NCI-H774 (cell line): ENCODE measurements at places on chromosomes 1 and 21.

DNA sequence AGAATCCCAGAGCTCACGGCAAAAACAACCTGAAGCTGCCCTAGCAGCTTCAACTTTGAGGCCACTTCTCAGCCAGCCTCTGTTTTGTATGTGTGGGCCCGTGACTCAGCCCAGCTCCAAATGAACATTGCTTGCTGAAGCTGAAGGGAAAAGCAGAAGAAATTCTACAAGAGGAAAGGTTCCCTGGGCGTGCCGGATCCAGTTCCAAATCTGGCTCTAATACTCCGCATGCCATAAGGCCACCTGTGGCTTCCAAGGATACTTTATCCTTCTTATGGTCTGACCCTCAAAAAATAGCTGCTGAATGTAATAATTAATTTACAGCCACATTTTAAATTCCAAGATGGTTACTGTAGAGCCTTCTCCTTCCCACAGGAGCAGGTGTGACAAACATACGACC, 24.3 kb downstream of the TSPAN2 start:
- DNase-seq = no peak

GRCh38 chr1:7454895-7455784, 316.0 kb upstream of the VAMP3 start:
- no peak for DNase-seq

GRCh38 chr1:214335567-214335966, 54.6 kb downstream of the SMYD2 start:
- DNase-seq = no peak

DNA sequence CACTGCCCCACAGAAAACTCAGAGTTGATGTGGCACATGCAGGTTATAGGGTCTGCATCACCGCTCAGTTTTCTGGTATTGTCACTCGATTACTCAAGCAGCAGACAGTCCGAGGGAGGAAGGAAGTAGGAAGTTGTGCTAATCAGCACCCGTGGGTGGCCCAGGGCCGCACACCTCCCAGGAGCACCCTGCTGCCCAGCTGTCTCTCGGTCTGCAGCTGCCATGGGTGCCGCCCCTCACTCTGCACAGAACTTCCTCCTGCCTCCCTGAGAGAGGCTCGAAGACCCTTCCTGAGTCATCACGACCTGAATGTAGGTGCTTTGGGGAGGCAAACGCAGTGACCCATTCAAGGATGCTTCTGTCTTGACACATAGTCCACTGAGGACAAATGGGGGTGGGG, 4.2 kb upstream of the TFF3 start:
- DNase-seq = no peak

- DNase-seq = no peak
Measured at GRCh38 chr1:151565502-151566189, 25.5 kb downstream of the TUFT1 start.

- DNase-seq = no peak
Measured at GRCh38 chr1:115647047-115647446, 5.3 kb downstream of the VANGL1 start.

- peak; percentile 88 for DNase-seq
Measured at GRCh38 chr1:224929335-224930237, at the start of gene DNAH14. DNAH14 (plus strand) TSS chr1:224929675; CDS start chr1:224952703, 23,028 bp downstream.

GRCh38 chr1:155197901-155198546, 9.7 kb downstream of the THBS3 start:
- no peak for DNase-seq

- DNase-seq = no peak
Measured at GRCh38 chr21:23936224-23936623, 1671.1 kb downstream of the MRPL39 start.

GRCh38 chr1:169426174-169426705, 1.0 kb downstream of the CCDC181 start:
- no peak for DNase-seq

GRCh38 chr21:44960141-44961092, 20.6 kb downstream of the SLX9 start:
- DNase-seq = no peak

DNA sequence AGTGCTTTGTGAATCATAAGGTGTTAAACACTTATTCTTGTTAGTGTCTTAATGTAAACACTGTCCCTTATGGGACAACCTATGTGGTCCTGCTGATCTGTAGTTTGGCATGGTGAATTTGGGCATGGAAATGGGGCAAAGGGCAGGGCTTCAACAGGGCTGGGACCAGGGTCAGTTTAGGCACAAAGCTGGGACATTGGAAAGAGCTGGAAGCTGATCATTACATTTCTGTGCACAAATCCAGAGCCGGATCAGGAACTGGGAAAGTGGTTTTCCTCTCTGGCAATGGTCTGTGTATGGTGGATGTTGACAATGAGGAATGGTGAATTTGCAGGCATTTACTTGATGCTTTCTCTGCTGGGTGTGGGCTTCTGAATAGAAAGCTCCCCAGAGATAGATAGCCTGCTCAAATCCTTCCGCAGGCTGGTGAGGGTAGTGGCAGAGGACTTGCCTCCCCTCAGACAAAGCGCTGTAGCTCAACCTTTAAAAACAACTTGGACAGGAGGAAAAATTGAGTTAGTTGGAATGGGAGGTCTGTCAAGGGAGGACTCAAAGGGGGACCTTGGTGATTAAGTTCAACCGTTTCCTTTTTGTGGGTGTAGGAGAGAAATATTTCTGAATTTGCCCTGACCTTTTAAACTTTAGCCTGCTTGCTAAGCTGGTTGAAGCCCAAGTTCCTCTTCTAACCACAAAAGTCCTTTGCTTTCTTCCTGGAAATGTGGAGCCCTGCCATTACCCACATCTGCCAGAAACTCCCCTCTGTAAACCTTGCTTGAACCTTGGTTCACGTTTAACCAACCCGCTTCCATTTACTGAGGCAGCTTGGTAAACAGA, 35.3 kb downstream of the HLX start:
- no peak for DNase-seq

DNA sequence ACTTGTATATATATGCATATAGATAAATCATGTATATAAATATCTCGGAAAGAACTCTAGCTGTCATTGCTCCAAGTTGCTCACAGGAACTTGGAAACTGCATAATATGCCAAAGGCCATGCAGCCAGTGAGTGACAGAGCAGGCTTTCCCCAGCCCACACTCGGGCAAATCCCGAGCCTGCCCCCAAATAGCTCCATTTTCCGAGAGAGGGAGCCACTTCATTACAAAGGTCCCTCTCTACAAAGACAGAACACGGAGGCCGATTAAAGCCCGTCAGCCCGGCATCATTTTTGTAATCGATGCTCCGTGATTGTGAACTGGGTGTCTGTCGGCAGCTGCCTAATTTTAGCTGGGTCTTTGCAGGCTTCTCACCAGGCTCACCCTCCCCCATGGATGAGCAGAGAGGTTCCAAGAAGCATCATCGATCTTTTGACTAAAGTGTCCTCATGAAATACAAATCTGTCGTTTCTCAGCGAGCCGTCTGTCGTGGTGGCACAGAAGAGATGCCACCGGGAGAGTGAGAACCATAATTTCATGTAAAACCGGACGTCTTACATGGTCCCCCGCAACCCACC, 663.9 kb downstream of the PTPRU start:
- DNase-seq = no peak

- no peak for DNase-seq
Measured at GRCh38 chr1:236079703-236080102, 14.8 kb upstream of the NID1 start.

DNA sequence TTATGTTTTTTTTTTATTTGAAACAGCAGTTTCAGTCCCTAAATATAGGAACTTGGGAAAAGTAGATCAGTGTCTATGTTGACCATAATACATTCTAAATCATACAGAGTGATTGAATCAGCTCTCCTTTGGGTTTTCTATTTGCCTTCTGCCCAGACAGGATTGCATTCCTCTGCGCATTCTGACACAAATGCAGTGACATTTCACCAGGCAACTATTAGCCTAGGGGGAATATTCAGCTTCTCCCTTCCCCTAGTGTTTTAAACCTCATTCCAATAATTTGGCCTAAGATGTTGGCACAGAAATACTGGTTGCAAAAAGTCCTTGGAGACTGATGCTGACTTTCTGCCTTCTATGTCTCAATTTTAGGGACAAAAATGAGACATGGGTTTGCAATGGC, 172.8 kb downstream of the PTGER3 start:
- DNase-seq = no peak

DNA sequence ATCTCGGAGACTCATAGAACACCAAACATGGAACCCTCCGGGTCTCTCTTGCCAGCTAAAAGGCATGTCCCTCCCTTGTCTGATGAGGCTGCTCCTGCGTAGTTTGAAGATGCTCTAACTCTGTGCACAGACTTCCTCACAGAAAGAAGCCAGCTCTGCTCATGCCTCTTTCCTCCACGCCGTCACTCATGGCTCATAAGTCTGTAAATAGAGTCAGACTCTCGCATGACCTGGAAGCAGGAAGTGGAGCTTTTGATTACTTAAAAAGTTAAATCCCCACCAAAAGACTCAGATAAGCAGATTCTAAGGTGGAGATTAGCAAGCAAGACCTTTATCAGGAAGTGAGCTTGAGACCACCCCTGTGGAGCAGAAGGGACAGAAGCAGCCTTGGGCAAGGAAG, 171.6 kb downstream of the TRIM33 start:
- DNase-seq = no peak

DNA sequence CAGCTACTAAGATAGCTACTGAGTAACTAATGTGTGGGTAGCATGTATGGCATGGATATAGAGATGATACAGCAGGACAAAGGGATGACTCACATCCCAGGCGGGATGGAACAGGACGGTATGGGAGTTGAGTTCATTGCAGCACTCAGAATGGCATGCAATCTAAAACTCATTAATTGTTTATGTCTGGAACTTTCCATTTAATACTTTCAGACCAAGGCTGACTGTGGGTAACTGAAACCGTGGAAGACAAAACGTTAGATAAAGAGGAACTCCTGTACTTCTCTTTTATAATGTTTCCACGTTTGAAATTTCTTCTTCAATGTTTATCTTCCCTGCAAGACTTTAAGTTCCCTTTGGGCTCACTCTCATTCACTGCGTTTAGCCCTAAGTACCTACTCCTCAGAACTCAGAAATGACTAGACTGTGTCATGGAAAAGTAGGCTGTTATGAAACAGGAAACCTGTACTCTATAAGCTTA, 151.9 kb downstream of the MAGI3 start:
- no peak for DNase-seq

DNA sequence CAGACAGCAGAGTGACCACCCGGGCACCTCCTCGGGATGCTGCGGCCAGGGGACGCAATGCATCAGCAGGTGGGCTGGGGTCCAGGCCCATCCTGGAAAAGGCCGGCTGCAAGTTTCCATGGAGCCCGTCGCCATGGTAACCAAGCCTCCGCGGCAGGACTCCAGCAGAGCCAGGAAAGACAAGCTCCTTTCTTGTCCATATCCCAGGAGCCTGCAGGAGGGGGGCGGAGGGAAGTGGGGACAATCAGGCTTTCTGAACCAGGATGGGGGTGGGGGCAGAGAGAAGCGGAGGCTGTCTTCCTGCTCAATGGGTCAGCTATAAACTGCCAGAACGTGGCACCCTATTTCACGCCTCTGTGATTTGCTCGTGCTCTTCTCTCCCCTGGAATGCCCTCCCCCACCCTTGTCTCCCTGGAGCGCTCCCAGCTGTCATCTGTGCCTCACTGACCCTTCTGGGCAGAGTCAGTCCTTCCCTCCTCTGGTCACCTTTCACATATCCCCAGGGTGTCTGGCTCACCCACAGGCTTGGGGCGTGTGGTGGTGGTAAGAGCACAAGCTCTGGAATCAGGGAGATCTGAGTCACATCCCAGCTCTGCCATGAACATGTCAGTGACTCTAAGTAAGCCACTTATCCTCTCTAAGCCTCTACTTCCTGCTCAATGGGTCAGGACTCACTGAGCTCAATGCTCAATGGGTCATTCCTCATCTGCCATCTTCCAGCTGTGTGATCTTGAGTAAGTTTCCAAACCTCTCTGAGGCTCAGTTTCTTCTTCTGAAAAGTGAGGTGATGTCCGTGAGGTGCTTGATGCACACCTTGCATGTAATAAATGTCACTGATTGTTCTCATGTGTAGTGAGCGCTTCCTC, 58.9 kb upstream of the LAPTM5 start:
- no peak for DNase-seq

DNA sequence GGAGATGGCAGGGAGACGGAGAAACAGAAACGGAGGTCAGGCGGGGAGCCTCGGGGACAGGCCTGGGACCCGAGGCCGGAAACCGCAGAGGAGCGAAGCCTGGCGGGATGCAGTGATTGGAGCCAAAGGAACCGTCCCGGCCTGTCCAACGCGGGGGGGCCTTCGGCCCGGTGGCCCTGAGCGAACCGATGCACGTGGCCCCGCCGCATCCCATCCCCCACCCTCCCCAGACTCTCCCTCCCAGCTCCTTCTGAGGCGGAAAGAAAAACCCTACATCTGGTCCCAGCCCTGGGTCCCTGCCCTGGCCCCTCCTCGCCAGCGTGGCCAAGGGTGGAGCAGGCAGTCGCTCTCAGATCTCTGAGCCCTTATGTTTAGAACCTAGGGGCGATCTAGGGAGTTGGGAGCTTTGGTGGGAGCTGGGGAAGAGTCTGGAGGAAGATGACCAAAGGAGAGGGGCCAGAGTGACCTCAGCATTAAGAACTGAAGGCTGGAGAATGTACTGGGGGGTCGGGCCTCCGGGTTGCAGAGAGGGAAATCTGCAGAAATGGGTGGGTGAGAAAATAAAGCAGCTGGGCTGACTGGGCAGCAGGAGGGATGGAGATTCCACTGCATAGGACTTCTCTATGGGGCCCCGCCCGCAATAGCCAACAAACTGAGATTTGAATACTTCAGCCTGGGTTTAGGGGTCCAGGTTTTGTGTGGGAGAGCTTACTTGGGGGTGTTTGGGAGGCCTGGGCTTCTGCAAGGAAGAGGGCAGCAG, 1.5 kb upstream of the CRABP2 start:
- DNase-seq = no peak

DNA sequence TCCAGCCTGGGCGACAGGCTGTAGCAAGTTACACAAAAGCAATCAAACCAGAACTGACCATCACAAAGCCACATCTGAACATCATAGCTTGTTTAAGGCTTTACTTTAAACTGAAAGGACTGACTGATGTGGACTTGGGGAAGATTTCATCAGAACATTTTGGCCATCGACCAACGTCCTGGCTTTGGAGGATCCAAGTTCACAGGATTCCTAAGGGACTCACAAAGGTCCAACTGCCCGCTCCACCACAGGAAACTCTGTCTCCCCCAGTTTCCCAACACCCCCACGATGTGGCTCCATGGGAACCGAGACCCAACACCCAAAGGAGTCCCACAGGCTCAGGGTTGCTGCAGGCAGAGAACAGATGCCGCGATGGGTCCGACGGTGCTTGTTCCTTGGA, 9.3 kb downstream of the SSU72 start:
- no peak for DNase-seq

DNA sequence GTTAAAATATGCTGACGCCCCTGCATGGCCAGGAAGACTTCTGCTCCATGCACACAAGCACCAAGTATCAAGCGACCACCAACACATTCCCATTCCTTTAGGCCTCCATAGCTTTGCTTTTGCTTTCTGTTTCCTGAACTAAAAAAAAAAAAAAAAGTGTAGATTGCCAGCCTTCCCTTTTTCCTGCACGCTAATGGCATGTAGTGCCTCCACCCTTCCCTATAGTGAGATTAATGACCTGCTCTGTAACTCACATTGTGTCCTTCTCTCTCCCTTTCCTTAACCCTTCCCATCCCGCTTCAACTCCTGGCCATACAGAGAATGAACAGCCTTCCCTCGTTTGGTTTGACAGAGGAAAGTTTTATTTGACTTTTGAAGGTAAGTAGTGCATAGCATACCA, 57.1 kb upstream of the DYNLT5 start:
- DNase-seq = no peak
